Left lung (tissue), 14 donors: ENCODE measurements at places on chromosomes 16 and 17. TPM values are rescaled to one million over a fixed set of nuclear protein-coding genes. Genes with fewer than 3 reads are reported as not detected.

CRYBA1 gene
- not detected for total RNA-seq

CTU2 gene
- 15.4 TPM for total RNA-seq

GRCh38 chr17:36980280-36980761 lies 31.6 kb downstream of the AATF start:
- peak; percentile 21 for DNase-seq

OMG gene
- 5.0 TPM for total RNA-seq

GRCh38 chr17:76111956-76112355 lies 8.4 kb upstream of the EXOC7 start:
- no peak for DNase-seq

DNA sequence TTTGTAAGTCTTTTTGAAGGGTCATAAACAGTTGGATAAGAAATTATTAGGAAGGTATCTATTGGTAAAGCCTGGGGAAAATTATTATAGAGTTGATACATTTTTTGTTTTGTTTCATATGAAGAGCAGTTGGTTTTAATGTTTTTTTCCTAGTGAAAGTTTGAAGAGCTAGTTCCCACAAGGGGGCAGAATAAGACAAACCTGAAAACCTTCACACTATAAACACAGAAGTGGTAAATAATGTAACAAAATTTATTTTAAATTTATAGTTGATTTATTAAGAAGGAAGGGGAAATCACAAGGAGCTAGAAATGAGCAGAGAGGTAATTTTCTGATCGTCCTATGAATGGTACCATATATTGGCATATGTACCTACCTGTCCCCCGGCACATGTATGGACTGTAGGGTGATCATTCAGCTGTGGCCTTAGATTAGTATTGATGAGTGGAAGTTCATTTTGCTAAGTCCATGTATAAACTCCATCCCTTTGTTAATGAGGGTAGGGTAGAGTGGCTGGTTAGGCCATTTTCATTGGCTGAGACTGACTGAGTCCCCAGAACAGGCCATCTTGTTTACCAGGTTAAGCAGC lies 116.3 kb downstream of the TANC2 start:
- DNase-seq: peak; percentile 53

DNA sequence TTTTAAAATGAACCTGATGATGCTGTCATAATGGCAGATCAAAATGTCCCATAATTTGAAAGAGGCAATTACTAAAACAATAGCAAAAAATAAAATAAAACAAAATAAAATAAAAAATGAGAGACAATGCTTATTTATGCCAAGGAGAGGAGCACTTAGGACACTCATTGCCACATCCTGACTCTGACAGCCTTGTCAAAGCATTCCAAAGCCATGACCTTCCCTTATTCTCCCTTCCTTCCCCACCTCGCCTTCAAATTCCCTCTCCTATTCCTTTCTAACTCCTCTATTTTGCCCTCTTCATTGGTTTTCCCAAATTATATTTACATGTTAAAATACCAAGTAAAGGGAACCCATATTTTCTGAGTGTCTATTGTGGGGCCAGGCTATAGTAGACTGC lies 220.0 kb downstream of the CDH13 start:
- no peak for DNase-seq

- no peak for DNase-seq
Measured at GRCh38 chr16:11627822-11628457, 40.3 kb upstream of the SNN start.

GRCh38 chr16:84680843-84681629 lies 18.8 kb upstream of the USP10 start:
- DNase-seq: no peak

GRCh38 chr16:30350134-30350871 lies 4.8 kb downstream of the CD2BP2 start:
- DNase-seq: no peak

DNA sequence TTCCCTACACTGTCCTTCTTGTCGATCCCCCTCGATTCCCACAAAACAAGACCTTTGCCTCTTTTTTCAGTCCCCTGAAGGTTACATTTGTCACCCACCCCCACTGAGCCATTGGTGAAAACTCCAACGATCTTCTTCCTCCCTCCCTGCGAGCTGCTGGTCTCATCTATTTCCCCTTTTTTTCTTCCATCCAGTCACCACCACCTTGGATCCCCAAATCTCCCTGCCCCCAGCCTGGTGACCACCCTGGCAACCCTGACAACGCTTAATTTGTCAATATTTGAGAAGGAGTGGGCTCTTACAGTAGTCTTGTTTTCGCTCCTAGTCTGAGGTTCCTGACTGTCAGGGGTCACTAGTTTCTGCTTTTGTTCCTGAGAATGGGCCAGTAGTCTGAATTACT lies 62.9 kb downstream of the SMPD3 start:
- DNase-seq: no peak

HBA2 gene
- 149 TPM for total RNA-seq

DNA sequence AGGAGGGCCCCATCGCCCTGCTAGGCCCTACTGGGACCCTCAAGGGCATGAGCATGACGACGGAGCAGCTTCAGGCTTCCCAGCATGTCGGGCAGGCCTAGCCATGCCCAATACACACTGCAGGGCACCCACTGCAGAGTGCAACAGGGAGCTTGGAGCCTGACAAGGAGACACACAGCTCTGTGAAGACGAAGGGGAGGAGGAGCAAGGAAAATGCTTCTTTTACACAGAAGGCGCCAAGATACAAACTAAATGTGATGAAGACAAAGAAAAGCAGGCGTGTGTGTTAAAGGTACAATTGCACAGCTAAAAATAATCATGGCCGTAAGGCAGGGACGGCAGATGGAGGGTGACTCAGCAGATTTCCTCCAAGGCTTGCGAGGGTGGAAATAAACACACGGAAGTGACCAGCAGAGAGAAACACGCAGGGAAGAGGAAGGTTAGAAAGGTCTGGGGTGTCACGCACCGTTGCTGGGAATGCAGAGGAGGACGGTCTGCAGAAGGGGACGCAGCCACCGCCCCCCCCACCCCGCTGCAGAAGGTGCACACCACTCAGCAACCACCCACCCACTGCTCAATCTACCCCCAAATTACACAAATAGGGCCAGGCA lies 108.5 kb downstream of the ZNF778 start:
- peak; percentile 71 for DNase-seq

GRCh38 chr17:40980596-40980995 lies 3.5 kb downstream of the KRT40 start:
- DNase-seq: peak; percentile 44

DNA sequence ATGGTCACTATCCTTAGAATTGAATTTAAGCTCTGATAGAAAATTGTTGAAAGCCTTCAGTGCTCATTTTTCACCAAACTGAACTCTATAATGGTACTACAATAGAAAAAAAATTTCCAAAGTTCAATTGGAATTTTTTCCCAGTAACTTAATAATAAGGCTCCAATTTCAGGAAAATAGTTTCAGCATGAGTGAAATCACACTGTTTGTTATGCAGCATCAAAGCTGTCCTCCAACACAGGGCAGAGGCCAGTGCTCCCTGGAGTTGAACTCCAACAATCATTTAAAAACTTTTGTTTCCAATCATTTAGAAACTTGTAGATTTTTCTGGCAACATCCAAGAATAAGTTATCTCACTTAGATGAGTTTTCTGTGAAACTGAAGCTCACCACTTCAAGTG lies 103.1 kb upstream of the HSBP1 start:
- no peak for DNase-seq

- DNase-seq: no peak
Measured at GRCh38 chr17:36608794-36609497, 7.6 kb downstream of the MRM1 start.

DOC2B gene
- total RNA-seq: 6.9 TPM

GFAP gene
- 0.15 TPM for total RNA-seq

KRTAP4-3 gene
- not detected for total RNA-seq

DNA sequence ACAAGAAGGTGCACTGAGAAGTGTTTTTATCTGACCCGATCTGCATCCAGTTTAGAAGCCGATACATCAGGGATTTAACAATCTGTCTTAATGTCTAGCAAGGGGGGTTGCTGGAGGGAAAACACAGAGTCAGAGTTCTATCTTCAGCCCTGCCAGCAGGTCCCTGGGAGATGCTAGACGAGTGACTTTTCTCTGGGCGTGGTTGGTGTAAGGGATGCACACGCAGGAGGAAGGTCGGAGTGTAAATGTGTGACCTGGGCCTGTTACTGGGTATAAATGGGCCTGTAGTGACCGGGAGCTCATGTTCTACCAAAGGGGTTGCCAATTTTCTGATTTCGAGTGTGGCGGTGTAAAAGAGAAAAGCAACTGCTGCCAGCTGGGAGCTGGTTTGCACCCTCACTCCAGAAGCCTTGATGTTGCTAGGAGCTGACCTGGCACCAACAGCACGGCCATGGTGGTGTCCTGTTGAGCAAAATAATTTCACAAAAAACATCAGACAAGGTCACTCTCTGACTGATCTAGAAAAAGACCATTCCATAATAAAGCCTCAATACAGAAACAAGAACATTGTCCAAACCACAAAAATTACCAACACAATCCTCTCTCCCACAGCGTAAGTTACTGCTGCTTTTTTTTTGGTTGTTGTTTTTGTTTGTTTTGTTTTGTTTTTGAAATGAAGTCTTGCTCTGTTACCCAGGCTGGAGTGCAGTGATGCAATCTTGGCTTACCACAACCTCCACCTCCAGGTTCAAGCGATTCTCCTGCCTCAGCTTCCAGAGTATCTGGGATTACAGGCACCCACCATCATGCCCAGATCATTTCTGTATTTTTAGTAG lies 1.3 kb upstream of the KCTD13 start:
- no peak for DNase-seq

DNA sequence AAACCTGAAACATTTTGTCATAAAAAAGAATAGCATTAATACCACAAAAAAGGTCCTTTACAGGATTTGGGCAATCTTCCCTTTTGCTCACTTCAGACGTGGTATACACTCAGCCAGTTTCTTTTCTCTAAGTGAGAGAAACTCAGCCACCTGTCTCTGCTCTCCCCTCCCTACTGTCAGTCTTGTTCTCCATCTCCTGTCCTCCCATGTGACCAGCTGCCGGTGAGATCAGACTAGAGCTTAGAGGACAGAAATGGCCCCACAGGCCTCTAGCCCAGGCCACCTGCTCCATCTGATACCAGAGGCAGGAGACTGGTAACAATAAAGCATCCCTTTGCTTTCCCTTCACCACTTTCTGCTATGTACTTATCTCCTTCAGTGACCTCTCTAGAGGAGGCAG lies 34.9 kb downstream of the CMC2 start:
- DNase-seq: no peak

- DNase-seq: no peak
Measured at GRCh38 chr16:12202486-12202885, 226.0 kb downstream of the SNX29 start.

PMFBP1 gene
- total RNA-seq: 0.47 TPM

DNA sequence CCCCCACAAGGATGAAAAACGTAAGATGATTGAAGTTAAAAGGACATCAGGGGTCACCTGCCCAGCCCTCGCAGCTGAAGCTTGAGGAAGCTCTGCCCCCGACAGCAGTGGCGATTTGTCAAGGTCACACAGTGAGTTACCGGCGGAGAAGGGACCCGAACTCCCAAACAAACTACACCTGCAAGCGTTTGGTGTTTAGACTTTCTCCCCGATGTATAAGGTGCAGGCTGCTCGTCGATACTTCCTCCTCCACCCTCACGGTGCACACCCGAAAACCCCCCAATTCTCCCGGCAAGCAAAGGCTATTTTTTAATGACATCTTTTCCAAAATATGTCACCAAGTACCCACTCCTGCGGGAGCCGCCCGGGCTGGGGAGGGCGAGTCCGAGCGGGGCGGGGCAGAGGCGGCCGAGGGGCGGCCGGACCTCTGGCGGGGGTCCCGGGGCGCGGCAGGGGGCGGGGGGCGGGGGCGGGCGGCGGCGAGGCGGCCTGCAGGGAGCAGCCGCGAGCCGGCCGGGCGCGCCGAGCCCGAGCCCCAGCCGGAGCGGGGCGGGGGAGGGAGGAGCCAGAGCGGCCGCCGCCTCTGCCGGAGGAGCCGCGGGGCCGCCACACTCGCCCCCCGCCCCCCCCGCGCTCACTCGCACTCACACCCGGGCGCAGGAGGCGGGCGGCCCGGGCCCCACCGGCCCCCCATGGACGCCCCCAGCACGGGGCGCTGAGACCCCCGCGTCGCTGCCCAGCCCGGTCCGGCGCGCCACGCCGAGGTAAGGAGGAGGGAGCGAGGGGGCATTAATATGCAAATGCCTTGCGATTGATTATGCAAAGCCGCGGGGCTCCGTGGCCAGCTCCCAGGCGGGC lies at the start of gene THRA:
Gene THRA (plus strand): TSS at position 637 of the 858 bp plus-strand sequence. CDS start 11,524 bp downstream, outside the sequence.
- peak; percentile 63 for DNase-seq

- DNase-seq: no peak
Measured at GRCh38 chr16:86996081-86996480, 321.1 kb downstream of the C16orf95 start.

DNA sequence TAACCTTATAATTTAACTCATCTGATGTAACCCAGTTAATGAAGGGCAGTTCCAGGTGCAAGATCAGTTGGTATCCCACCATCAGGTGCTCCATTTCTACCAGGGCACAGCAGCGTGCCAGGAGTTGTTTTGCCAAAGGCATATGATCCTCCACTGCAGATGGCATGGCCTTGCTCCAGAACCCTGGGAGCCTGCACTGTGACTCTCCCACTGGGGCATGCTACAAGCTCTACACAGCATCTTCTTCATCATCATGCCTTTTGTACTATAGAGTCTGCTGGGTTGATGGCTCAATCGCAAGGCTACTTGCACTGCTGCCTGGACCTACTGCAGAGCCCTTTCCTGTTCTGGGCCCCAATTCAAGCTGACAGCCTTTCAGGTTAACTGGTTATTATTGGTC lies 11.3 kb upstream of the MAPT start:
- no peak for DNase-seq

STAT5A gene
- total RNA-seq: 29.3 TPM

ARL5C gene
- total RNA-seq: not detected

- DNase-seq: no peak
Measured at GRCh38 chr17:6231886-6232731, 161.9 kb downstream of the WSCD1 start.

NPIPA8 gene
- total RNA-seq: 1.5 TPM

GRCh38 chr17:11122908-11123307 lies 118.1 kb upstream of the SHISA6 start:
- no peak for DNase-seq

GRCh38 chr16:1614456-1615102 lies 2.4 kb downstream of the CRAMP1 start:
- DNase-seq: peak; percentile 85

UTS2R gene
- not detected for total RNA-seq

DNA sequence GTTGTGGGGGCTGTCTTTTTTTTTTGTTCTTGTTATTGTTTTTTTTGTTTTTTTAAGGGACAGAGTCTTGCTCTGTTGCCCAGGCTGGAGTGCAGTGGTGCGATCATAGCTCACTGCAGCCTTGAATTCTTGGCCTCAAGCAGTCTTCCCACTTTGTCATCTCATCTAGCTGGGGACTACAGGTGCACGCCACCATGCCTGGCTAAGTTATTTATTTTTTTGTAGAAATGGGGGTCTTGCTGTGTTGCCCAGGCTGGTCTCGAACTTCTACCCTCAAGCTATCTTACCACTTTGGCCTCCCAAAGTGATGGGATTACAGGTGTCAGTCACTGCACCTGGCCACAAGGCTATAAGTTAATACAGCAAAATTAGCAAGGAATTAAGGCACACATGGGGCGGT lies 101.7 kb downstream of the ABCC1 start:
- DNase-seq: no peak

PRR11 gene
- total RNA-seq: 9.8 TPM
